ENCODE measurements at places on chromosomes 3 and 15.
A peak's percentile ranks its signal among the peaks of the same experiment; 100 is the strongest.

DNA sequence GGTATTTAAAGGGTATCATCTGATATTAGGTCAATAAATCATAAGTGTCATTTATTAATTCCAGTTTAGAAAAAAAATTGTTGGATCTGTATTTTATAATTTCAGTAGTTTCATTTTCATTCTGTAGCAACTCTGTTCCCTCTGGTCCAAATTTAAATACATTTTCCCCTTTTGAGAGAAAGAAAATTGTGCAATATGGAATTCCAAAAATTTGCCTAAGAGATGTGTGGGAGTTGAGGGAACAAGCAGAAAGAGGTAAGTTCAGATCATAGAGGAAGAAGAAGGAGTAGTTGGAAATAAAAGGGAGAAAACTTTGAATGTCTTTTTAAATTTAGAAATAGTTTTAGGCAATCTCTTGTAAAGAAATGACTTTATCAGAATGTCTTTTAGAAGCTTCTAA, 48.9 kb upstream of the MME start:
- no peak for DNase-seq

GRCh38 chr3:47003056-47003410, 23.6 kb downstream of the NBEAL2 start:
- no peak for DNase-seq

DNA sequence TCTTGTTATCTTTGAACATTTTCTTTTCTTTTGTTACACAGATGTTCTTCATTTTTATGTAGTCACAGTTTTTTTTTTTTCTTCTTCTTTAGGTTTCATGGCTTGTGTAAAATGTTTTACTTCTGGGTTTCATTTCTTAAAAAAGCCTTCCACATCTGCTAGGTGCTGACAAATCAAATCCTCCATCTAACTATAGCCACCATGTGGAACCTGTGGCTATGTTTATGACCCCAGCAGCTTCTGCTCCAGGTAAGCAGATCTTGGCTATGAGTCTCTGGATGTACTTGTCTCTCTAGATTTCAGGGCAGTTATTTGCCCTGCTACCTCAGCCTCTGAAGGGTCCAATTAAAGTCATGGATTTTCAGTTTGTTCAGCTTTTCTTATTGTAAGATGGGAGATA, 44.5 kb downstream of the OXSM start:
- DNase-seq, result no peak

- DNase-seq, result peak; percentile 8
These were observed 76.9 kb upstream of the ABI3BP start for GRCh38 chr3:101069901-101070798.

DNA sequence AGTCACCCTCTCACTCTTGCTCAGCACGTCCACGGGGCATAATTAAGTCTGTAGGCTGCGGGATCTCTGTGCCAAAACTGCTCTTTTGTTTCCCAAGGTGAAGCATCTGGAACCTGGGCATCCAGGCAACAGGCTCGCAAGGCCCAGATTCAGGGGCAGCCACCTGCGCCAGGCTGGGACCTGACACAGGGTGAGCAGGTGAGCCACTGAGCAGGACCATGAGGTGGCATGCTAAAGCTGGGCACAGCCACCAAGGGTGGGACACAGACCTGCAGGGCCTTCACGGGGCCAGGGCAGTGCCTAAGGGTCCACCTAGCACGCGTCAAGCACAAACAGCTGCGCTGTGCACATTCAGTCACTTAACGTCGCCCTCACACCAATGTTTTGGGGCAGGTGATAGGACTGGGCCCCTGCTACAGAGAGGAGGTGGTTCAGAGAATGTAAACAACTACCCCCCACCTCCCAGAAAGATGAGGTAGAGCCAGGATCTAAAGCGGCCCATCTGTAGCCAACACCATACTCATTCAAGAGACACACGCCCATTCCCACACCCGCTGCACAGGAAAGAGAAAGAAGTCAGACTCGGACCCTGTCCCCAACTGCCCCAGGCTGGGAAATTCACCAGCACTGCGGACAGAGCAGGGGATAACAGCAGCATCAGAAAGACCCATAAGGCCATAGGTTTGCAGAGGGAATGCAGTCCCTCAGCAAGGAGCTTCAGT, 16.3 kb downstream of the XXYLT1 start:
- no peak for DNase-seq

- DNase-seq, result no peak
These were observed 711.4 kb downstream of the DIPK2A start for GRCh38 chr3:144683065-144683464.
